Forelimb muscle (tissue), 1 donor: ENCODE measurements at places on chromosomes 2 and 18.
A peak's percentile ranks its signal among the peaks of the same experiment; 100 is the strongest.

DNA sequence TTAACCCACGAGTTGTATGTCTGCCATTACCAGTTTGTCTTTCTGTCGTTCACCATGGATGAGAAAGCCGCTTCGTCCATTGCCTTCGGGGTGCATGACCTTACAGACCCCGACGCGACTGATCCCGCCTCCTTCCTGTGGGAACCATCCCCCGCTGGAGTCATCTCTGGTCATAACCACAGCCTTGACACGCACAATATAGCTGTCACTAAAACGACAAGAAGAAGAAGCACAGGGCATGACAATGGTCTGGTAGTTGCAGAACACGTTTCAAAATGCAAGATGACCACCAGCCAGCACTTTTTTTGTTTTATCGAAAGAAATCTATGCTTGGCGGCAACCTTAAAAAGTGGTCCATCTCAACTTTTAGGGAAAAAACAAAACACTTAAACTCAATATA, 87.7 kb downstream of the SPRED2 start:
- no peak for DNase-seq

GRCh38 chr2:176854062-176854461, 358.5 kb upstream of the HNRNPA3 start:
- DNase-seq = no peak

GRCh38 chr2:30165050-30165520, 18.3 kb downstream of the YPEL5 start:
- peak; percentile 52 for DNase-seq

DNA sequence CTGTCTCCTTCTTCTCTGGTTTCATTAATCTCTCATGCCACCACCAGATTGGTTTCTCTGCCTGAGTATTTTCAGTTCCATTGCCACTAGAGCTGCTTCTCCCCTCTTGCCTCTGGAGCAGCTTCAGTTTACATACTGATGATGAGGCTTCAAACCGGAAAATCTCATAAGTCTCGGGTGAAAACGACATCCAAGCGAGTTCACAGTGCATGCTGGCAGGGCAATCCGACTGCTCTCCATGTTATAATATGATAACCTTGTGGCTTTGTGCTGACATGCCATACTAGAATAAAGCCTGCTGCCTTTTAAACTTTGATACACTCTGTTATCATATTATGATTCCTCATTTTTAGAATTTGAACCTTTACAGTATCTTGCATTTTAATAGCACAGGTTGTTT, 153.5 kb downstream of the PRPF40A start:
- DNase-seq = no peak

DNA sequence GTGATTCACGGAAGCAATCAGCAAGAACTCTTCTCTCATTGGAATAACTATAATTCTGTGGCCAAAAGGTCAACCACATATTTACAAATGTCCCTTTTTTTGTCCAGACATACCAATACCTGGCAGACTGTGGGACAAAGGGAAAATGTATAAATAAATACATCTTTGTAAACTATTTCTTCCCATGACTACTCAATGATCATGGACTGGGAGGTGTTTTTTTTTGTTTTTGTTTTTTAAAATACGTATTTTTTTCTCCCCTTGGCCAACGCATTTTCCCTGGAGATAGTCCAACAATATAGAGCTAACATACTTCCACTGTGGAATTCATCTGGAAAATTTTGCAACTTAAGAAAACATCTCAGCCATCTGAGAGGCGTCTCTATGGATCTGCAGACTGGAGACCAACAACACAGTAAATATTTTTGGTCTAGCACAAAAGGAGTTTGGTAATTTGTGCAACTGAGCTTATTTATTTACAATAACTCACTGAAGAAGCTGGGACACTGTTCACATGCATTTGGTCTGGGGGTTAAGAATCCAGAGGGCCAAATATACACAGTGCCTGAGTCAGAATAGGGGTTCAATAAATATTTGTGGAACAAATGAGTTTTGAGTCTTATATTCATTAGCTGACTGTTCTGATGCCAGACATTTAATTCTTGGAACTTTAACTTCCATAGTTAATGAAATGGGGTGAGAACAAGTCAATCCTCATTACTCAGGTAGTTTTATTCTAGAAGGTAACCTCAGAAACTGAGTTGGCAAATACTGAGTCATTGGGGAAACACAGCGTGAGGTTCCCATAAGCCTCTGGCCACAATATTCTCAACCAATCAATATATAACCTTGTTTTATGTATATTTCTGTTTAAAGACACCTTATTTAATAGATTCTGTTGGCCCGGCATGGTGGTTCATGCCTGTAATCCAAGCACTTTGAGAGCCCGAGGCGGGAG, 36.2 kb downstream of the CCBE1 start:
- no peak for DNase-seq

DNA sequence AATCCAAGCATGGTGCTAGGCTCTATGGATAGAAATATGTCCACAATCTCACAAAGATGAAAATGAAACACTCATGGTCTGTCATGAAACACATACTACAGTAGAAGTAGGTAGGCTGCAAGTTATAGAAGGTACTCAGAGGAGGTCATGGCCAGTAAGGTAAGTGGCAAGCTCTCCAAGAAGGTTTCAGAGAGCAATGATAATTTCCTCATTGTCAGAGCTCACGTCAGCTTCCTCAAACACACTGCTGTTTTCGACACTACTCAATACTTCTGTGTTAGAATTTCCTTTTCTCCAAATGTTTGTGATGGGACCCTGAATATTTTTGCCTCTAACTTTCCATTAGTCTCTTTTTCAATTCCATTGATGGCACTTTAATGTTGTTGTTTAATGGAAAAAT, 25.5 kb downstream of the CCDC141 start:
- DNase-seq = no peak

- DNase-seq = no peak
Measured at GRCh38 chr2:69525261-69525660, 88.0 kb upstream of the NFU1 start.

GRCh38 chr2:184677171-184677570, 78.8 kb downstream of the ZNF804A start:
- DNase-seq = no peak
